ENCODE measurements at places on chromosomes 4 and X.

DNA sequence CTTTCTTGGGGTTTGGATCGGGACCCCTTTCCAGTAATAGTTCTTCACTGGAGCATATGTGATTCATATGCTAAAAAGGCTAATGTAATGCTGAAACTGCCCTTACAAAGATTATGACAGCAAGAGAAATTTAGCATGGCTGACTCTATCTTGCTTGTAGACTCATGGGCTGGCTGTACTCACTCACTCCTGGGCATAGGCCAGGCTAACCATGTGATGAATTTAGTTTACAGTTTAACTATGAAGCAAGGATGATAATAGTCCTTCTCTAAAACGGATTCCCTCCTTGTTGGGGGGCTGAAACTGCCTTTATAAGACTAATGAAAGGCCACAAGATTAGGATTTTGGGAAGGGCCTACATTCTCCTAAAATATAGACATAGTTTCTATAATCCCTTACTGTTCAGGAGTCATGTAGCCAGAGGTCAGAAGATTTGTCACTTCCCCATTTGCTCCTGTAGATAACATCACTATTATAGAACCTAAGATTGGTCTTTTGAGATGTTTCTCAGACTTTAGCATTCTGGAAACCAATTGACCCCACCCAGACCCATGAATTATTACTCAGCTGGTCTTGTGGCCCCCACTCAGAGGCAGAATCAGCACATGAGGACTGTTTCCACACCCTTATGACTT is 20.8 kb upstream of the CEP135 start:
- DNase-seq: no peak

GRCh38 chr4:7623468-7623867 is 188.7 kb upstream of the PSAPL1 start:
- DNase-seq: no peak

- no peak for DNase-seq
Observed at GRCh38 chr4:26418850-26419249, 71.4 kb downstream of the CCKAR start.

- DNase-seq: peak; percentile 18
Observed at GRCh38 chr4:126738926-126739325, 893.8 kb upstream of the INTU start.

GRCh38 chr4:137664046-137664387 is 131.7 kb upstream of the PCDH18 start:
- DNase-seq: peak; percentile 98

DNA sequence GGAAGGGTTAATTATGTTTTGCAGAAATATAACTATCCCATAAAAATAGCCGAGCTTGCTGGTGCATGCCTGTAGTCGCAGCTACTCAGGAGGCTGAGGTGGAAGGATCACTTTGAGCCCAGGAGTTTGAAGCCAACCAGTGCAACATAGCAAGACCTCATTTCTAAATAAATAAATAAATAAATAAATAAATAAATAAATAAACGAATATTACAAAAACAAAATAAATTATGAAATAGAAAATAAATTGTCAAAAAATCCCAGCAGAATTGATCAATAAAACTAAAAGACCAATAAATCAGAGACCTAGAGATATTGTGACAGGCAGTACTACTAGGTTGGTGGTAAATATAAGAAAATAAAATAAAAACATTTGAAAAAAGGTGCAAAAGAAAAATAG is 6.7 kb upstream of the ARL13A start:
- DNase-seq: no peak

- DNase-seq: no peak
Observed at GRCh38 chrX:140508958-140509357, 4.1 kb upstream of the SOX3 start.

DNA sequence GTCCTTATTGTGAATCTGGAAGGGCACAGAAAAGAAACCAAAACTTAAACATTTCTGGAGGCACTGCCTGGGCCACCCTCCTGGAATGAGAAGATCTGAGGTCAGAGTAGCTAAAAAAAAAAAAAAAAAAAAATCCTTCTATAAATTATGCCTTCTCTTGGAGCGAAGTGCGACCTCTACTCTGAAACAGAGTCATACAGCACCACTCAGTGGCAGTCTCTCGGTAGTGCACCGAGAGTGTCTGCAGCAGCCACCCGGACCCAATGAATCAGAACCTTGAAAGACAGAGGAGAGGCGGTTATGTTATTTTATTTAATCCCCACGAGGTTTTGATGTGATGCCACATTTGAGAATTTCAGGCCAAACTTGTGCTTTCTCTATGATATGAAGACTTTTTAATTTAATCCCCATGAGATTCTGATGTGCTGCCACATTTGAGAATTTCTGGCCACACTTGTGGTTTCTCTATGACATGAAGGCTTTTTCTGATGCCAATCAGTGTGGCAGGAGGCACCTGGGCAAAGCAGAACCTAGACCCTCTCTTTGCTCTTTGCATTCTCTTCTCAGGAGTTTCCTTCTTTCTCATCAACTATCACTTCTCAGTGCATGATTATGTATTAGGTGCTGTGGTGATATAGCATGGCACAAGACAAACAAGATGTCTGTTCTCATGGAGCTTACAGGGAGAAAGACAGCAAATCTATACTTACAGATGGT is 5.6 kb upstream of the CT47C1 start:
- DNase-seq: peak; percentile 24

DNA sequence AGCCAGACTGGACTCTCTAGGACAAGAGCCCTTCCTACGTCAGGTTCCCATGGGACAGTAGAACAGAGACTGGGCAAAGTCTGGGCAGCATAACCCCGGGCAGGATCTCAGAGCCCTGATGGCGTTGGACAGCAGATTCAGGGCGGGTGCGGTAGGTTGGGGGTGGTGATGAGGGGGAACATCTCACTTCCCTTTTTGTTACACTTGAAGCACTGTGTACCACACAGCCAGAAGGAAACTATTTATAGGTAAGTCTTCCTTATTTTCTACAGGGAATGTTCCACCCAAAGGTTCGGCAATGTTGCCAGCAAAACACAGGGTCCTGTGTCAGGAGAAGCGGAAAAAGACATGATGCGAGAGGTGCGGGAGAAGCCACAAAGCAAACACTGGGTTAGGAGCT is 54.3 kb downstream of the TSC22D3 start:
- DNase-seq: no peak

GRCh38 chr4:26377328-26378311 is 56.8 kb downstream of the RBPJ start:
- DNase-seq: no peak

DNA sequence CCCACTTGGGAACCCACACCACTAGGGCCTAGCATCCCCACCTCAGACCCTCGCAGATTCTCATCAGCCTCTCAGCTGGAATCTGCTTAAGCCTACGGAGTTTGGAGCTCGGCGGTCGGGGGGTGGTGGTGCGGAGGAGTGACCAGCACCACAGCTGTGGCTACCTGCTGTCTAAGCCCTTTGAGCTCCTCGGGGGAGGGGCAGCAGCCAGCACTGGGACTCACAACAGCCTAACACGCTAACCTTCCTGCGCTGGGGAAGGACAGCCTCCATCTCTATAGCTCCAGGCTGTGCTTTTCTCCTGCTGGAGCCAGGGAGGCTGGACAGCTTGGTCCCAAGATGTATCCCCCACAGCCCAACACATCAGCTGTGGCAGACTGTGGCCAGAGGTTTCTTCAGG is 281.5 kb downstream of the USP46 start:
- no peak for DNase-seq
